ENCODE measurements at places on chromosomes 16 and 17. TPM values are rescaled to one million over a fixed set of nuclear protein-coding genes. Genes with fewer than 3 reads are reported as not detected.

The NEURL4 gene
- 33.5 TPM for total RNA-seq

The CHRNE gene
- total RNA-seq: 0.67 TPM

The TNP2 gene
- total RNA-seq: not detected

The SLC5A11 gene
- total RNA-seq: not detected

The ITGB4 gene
- total RNA-seq: 0.28 TPM

The ARHGAP23 gene
- 17.2 TPM for total RNA-seq

The C17orf78 gene
- not detected for total RNA-seq

The PMP22 gene
- 5.5 TPM for total RNA-seq

The ENPP7 gene
- total RNA-seq: not detected

The HOXB8 gene
- total RNA-seq: not detected

The MYCBPAP gene
- total RNA-seq: 3.2 TPM

The CLEC3A gene
- 0.67 TPM for total RNA-seq

The DLG4 gene
- total RNA-seq: 21.0 TPM

The BRD7 gene
- 121 TPM for total RNA-seq

The DRC3 gene
- 5.0 TPM for total RNA-seq

The ZP2 gene
- total RNA-seq: not detected

The PDE6G gene
- 19.0 TPM for total RNA-seq

The MEFV gene
- total RNA-seq: not detected

The DOC2B gene
- 0.04 TPM for total RNA-seq

The MCRIP1 gene
- 204 TPM for total RNA-seq

The IL34 gene
- 8.5 TPM for total RNA-seq

The USP6 gene
- not detected for total RNA-seq

The C16orf92 gene
- not detected for total RNA-seq

The TEX19 gene
- 1.9 TPM for total RNA-seq

The HS3ST6 gene
- total RNA-seq: not detected

The TEKT5 gene
- total RNA-seq: 0.31 TPM

The TBC1D3G gene
- not detected for total RNA-seq

The PRDM7 gene
- not detected for total RNA-seq

The ZDHHC7 gene
- 56.9 TPM for total RNA-seq

The ABCA5 gene
- total RNA-seq: 0.48 TPM

The DOC2A gene
- 5.3 TPM for total RNA-seq

The MYH13 gene
- total RNA-seq: 0.22 TPM

The CCL7 gene
- total RNA-seq: not detected

The HS3ST2 gene
- not detected for total RNA-seq

The SLC6A2 gene
- 0.21 TPM for total RNA-seq

The GRAP gene
- 0.66 TPM for total RNA-seq

The OTOA gene
- total RNA-seq: not detected

The CCDC200 gene
- total RNA-seq: not detected

The ZFP3 gene
- total RNA-seq: 0.96 TPM

The ACSM2A gene
- not detected for total RNA-seq
